NCI-H345 (cell line): ENCODE measurements at places on chromosomes 4 and X.

- DNase-seq, result no peak
Measured at GRCh38 chrX:2351999-2352995, 148.5 kb downstream of the DHRSX start.

DNA sequence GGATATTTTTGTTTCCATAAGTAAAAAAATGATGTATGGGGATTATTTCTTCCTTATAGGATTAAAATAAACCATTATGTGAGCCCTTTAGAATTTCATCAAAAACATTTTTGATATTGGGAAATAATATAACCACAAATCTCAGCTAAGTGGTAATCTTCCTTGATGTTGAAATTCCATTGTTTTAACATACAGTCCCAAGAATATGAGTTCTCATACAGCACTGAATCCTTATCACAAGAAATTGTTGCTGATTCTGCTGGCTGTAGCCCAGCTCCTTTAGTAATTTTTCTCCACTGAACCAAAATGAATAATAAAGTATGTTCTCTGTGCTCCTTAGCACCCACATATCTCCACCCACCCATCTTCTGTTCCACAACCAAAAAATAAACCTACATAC is 41.9 kb upstream of the FAM47B start:
- no peak for DNase-seq

- DNase-seq, result no peak
Measured at GRCh38 chr4:74942251-74942917, 9.5 kb downstream of the PARM1 start.

DNA sequence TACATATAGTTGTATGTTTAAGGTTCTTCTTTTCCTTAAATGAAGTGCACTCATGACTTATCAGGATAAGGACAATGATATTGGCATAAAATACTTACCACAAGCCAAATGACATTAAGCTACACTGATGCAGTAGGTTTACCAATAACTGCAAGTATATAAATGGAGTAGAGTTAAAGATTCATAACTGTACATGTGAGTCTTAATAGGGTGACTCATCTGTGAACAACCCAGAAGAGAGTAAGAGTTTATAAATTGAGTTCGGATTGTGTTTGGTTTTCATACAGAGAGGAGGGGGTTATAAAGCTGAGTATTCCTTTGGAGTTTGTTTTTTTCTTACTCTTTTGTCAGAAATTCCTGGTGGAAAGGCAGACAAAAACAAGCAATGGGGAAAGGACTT is 144.8 kb downstream of the TLL1 start:
- DNase-seq, result no peak

DNA sequence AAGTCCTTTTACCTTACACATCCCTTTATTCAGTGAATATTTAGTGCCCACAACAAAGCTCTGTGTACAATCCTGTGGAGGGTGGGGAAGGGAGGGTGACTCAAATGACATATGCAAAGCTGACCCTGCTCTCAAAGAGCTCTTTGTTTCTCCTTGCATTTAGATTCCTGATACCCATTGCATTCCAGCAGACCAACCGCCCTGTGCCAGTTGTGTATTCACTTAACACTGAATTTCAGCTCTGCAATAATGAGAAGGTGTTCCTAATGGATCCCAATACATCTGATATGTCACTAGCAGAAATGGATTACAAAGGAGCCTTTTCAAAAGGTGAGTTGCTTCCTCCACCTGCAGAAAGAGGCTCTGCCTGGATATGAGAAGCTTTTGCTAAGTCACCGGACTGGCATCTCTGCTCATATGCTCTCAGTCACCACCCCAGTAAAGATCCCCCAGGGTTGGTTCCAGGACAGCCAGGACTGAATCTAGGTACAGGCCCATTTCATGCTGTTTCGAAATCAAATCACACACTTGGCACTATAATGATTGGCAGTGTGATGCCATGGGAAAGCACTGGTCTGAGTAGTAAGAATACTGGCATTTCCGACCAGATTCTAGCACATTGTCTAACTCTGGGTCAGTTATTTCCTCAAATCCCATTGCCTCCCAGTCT is 17.1 kb upstream of the ANXA3 start:
- DNase-seq, result no peak

DNA sequence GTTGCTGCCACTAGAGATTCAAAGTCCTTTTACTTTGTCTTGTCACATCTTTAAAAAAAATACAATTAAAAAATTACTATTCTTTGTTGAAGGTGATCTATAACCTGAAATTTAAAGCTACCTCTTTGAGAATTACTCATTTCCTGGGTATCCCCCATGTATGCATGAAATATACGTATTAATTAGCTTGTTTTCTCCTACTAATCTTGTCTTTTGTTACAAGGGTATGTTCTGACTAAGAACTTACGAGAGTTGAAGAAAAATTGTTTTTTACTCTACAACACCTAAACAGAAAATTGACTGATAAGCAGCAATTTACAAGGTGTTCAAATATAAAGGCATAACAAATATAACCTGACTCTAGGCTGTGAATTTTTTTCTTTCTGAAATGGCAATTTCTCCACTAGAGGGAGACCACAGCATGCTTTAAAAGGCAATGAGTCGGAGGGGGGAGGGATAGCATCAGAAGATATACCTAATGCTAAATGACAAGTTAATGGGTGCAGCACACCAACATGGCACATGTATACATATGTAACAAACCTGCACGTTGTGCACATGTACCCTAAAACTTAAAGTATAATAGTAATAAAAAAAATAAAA is 249.6 kb downstream of the OPHN1 start:
- no peak for DNase-seq

DNA sequence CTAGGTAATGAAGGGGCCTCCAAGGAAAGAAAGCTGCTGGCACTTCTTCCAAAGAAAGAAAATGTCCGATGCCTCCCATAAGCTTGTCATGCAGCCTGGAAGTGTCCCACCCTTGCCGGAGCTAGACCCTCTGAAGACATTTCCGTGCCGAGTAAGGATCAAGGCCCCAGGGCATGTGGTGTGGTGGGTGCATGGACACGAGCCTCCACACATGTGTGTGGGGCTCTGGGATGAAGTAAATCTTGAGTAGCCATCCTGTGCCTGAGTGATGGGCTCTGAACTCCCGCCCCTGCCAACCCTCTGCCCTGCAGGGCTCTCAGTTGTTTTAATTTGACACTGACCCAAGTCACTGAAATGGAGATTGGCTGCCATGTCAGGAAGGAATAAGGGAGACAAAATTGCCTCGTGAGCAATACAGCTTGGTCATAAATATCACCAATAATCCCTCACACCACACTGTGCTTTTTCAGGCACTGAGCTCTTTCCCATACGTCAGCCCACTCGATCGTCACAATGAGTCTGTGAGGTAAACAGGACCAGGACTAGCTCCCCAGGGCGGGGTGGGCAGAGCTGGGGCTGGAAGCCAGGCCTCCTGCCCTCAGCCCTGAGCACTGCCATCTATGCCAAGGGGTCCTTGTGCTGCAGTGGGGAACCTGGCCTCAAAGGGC is 24.6 kb downstream of the CNGA2 start:
- DNase-seq, result no peak

DNA sequence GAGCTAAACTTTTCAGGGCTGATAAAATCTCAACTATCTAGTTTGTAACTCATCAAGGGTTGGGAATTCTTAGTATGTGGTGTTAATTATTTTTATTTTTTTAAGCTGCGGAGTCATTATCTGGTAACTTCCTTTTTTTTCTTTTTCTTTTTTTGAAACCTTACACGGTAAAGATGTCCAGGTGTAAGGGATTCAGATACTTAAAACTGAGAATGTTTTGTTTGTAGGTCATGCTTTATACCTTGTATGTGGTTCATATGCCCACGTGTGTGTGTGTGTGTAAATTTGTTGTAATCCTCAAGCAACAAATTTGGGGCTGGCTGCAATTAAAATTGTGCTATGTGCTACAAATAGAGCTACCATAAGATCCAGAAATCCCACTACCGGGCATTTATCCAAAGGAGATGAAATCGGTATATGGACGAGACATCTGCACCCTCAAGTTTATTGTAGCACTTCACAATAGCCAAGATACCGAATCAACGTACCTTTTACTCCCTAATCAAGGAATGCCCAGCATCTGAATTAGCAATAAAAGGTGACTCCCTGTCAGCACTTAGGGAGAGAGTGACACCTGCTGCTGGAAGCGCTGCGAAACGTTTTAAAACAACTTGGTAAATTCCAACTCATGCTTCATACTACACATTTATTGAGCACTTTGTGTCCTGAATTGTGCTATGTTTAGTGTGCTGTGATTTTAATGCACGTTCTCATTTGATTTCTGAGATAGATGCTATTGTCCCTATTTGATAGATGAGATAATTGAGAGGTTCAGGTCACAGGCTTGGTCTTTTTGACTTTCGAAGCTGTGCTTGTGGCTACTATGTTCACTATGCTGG is 16.1 kb downstream of the MSMO1 start:
- peak; percentile 27 for DNase-seq

DNA sequence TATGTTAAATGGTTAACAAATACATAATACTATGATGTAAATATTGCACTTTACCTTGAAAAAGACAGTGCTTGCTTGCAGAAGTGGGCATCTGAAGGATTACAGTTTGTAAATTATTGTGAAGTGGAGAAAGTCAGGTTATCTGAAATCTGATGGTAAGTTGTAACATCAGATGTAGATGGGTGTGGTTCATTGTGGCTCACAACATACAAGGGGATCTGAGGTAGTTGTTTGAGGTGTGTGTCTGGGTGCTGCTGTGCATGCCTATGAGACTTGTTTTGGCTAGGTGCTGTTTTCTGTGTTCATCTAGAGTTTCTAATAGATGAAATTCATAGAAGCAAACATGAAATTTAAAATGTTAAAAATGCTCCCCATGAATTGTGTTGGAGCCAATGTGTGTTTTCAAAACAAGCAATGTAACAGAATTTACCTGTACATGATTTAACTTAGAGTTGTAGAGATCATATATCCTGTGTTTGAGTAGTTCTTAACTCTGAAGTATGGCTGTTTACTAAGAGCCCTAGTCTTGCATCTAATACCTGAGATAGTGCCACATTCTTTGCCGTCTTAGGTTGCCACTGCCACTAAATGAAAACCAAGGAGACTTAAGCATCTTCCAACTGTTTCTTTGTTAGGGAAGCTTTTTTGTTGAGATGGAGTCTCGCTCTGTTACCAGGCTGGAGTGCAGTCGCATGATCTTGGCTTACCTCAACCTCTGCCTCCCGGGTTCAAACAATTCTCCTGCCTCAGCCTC is 11.9 kb upstream of the NDUFC1 start:
- no peak for DNase-seq

DNA sequence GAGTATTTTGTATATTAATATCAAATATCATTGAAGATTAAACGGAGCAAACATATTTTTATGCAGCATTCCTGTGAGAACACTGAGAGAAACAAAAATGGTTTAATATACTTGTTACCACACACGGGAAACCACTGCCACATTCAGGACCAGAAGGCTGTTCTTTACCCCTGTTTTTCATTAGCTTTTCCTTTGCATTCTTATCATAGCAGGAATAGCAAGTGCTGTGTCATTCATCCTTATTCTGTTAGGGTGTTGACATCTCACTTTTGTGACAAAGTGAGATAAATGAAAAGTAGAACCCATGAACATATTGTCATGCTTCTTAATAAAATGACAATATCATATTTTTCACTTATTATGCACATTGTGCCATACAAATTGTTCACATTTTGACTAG is 212.4 kb upstream of the NDST4 start:
- no peak for DNase-seq

GRCh38 chr4:173488656-173489055 is 41.4 kb downstream of the HAND2 start:
- DNase-seq, result no peak

DNA sequence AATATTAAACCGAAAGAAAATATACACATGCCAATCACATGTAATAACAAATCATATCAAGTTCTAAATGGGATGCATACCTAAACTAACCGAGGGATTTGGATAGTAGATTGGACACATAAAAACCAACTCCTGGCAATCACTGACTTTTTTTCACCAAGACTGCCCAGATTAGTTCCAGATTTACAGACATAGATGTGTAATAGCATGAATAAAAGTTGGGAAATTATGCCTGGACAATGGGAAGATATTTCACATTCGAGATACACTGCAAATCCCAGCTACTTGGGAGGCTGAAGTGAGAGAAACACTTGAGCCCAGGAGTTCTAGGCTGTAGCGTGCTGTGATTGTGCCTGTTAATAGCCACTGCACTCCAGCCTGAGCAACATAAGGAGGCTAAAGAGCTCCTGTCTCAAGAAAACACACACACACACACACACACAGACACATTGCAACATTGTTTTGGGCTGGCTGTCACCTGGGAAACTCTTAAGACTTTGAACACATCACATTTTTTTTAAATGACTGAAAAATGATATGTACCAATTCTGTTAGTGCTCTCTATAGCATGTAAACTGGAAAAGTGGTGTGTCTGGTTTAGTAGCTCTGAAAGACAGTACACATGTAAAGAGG is 5.7 kb downstream of the RAB40A start:
- DNase-seq, result no peak

DNA sequence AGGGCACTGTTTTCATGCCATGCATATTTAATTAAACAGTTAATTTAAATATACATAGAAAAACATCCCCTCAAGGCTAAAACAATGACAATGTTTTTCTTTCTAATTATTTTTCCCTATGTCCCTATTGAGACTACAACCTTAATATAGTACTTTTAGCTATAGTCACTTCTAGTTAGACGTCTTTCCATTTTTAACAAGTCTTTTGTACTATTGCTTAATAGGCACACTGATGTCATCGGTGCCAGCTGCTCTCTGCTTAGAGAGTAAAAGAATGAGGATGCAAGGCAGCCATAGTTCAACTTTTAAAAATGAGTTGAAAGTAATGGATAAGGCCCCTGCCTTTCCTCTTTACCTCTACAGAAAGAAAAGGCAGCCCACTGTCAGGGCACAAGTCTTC is 191.1 kb downstream of the KCTD8 start:
- no peak for DNase-seq

DNA sequence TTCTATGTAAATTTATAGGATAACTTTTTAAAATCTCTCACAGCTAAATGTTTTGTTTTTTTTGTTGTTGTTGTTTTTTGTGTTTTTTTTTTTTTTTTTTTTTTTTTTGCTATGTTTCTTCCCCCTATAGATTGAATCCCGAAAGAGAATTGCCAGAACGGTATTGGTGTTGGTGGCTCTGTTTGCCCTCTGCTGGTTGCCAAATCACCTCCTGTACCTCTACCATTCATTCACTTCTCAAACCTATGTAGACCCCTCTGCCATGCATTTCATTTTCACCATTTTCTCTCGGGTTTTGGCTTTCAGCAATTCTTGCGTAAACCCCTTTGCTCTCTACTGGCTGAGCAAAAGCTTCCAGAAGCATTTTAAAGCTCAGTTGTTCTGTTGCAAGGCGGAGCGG is 4.1 kb downstream of the BRS3 start:
- DNase-seq, result no peak

DNA sequence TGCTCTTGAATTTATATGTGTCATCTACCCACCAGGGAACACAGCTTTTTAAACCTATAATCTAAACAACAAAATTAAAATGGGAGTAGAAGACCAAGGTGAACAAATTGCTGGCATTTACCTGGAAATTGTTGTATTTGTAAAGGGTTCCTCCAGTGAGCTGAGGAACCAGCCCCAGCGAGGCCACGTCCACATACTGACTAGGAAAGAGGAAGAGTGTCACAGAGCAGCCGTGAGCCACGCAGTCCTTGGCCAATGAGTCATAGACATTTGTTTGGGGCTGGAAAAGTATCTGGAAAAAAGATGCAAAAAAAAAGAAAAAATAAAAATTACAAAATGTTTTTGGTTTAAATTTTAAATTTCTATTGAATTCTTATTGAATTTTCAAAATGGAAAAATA is 58.7 kb downstream of the METTL14 start:
- no peak for DNase-seq

- DNase-seq, result no peak
Measured at GRCh38 chrX:12426420-12426819, 288.1 kb downstream of the FRMPD4 start.
